Activated CD8-positive, alpha-beta memory T cell treated with anti-CD3 and anti-CD28 coated beads for 48 hours (primary cell): ENCODE measurements at places on chromosomes 2 and 18.

GRCh38 chr2:236581546-236581945 is 11.9 kb downstream of the ACKR3 start:
- no peak for DNase-seq

DNA sequence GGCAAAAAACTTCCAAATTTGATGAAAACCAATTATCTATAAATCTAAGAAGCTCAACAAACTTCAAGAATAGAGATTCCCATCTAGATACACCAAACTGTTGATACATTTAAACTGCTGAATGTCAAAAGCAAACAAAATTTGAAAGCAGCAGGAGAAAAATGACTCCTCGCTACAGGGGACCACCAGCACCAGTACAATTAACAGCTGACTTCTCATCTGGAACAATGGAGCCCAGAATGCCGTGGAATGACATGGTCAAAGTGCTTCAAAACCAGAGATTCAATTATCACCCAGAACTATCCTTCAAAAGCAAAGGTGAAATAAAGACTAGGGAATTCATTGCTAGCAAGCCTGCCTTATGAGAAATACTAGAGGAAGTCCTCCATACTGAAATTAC is 11.6 kb downstream of the SRSF7 start:
- DNase-seq = no peak

DNA sequence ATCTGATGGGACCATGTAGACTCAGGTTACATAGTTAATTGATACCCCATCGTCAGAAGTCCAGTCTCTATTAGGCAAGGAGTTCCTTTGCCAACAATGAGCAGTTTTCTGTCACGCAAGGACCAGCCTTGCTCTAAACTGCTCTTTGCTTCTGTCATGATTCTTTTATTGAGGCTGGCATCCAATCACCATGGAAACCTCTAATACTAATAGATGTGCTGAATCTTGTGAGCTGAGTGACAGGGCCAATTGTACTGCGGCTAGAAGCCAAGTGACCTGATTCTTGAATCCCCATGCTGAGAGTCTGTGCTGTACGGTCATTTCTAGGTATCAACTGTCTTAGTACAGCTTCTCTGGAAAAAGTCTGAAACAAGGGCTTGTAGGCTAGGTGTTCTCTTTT is 395.6 kb downstream of the RND3 start:
- no peak for DNase-seq

- no peak for DNase-seq
Observed at GRCh38 chr2:137924019-137924418, 40.3 kb upstream of the HNMT start.

- no peak for DNase-seq
Observed at GRCh38 chr2:165795011-165795410, 964 bp upstream of the GALNT3 start.

DNA sequence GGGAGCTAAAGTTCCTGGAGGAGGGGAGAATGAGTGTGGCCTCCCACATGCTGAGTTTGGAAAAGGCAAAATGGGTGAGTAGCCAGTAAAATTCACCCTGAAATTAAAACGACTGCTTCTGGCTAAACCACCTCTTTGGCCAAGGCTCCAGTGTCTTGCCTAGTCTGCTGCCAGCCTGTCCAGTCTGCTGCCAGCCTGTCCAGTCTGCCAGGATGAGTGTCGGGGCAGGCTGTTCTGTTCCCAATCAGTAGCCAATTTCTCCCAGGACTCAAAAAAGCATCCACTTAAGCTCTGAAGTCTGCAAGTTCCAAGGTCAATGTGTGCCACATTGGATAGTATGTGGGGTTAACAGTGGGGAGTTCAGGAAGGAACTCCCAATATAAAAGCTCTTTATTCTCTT is 134.6 kb upstream of the KLHL29 start:
- DNase-seq = no peak

GRCh38 chr2:29010946-29011345 is 29.8 kb downstream of the TOGARAM2 start:
- DNase-seq = no peak

GRCh38 chr2:62144689-62145477 is 51.0 kb upstream of the B3GNT2 start:
- DNase-seq = no peak

DNA sequence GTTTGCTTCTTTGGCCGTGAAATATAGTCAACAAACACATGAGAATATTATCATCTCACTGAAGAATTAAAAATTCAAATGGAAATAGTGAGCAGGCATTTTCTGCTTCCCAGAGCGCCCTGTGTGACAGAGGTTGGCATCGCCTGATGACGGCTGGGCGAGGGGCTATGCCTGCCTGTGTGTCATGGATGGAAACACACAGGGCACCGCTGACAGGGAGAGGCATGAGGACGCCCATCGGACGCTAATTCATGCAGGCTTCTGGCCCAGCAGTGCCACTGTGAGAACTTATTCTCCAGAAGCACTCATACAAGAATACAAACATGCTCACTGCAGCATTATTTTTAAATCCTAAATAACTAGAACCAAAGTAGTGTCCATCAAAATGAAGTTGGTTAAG is 61.4 kb upstream of the OTOS start:
- DNase-seq = no peak

- DNase-seq = no peak
Observed at GRCh38 chr2:47072018-47072691, 83.0 kb downstream of the STPG4 start.

DNA sequence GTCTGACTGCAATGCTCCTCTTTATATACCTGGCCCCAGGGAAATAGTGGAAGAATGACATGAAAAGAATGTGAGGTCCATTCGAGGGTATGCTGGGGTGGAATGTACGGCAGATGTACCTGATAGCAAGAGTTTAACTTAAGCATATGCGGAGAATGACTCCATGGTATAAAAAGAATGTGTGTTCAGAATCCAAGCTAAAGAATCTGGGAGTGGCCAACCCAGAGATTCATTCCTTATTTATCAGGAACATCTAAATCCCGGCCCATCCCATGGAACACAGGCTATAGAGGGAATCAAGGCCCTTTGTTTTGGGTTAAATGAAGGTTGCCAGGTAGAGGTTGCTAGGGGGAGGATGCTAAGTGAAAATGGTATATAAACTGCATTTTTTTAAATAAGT is 150.0 kb downstream of the ZNF385B start:
- DNase-seq = no peak

- no peak for DNase-seq
Observed at GRCh38 chr2:178899656-178900055, 92.4 kb upstream of the TTN start.
